Sciatic nerve (tissue), 2 donors: ENCODE measurements at places on chromosomes 2 and 18.

- DNase-seq, result no peak
These were observed 173.8 kb upstream of the TMEM200C start for GRCh38 chr18:6069103-6069502.

DNA sequence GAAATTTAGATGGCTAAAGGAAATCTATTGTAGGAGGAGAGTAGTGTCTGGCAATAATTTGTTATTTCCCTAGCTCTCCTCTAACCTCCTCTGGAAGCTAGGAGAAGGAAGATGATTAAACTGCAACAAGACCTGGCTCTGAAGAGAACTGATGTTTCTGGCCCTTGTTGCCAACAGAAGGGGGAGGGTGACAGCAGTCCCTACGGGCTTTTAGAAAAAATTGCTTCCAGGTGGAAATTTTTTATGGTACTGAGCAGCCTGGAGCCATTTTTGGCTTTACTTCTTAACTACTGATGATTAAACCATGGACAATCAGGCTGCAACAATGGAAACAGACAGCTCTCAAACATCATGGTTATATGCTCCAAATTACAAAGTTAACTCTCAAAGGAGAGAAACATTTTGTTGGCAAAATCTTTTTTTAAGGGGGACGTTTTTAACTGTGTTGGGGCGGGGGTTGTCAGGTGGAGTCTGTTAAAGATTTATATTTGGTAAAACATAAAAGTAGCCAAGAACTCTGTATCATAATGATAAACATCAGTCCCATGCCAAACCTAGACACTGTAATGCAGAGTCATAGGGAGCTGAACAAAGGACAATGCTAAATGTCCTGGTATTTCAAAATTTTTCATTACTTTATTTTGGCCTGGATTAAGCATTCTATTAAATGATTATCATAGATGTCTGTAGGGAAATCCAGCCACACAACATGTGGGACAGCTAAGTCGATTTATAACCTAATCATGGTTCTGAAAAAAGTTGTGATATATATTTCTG lies 70.0 kb downstream of the EXOC6B start:
- no peak for DNase-seq

DNA sequence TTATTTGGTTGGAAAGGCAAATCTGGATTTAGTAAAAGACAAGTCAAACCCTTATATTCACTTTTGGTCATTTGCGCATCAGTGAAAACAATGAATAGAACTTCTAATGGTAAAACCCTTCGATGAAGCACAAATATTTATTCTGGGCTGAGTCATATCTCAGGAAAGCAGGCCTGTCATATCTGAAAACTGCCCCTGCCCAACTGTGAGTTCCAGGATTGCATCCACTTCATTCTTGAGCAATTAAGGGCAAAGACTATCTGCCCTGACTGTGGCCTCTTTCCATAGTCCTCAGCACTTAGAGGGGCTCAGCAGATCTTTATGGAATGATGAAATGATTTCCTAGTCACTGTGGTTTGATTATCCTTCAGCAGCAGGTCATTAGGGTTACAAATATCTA lies 795.2 kb upstream of the ID2 start:
- DNase-seq, result no peak

GRCh38 chr18:11864471-11864870 lies 13.3 kb downstream of the CHMP1B start:
- DNase-seq, result no peak

DNA sequence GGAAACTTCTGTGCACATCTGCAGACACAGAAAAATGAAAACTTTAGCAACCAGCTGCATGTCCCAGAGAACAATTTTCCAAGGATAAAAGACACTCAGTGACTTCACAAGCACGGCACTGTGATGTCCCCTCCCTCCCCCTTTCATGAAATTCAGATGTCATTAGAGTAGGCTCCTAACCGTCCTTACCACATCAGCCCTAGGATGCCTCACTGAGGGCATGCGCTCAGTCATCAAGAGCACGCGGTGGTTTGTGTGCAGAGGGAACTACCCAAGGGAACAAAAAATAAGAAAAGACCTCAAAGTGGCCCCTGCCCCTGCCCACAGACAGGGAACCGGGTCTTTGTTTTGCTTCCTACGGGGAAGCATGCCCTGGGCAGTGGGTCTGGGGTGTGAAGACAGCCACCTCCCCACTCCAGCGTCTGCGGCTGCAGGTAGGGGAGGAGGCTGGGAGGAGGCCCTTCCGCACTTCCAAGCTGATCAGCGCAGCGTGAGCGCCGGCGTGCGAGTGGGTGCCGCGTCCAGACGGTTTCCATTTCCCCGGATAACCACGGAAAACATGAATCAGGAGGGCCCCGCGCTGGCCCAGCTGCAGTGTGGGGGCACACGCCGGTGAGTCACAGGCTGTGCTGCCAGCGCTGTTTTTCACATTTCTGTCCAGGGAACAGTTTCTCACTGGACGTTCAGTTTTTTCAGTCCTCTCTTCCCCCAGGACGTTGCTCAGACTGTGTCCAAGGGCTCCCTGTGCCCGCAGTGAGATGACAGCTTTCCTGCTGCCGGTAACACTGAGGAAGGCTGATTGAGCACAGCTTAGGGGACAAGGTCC lies 70.6 kb downstream of the COPS8 start:
- peak; percentile 73 for DNase-seq

DNA sequence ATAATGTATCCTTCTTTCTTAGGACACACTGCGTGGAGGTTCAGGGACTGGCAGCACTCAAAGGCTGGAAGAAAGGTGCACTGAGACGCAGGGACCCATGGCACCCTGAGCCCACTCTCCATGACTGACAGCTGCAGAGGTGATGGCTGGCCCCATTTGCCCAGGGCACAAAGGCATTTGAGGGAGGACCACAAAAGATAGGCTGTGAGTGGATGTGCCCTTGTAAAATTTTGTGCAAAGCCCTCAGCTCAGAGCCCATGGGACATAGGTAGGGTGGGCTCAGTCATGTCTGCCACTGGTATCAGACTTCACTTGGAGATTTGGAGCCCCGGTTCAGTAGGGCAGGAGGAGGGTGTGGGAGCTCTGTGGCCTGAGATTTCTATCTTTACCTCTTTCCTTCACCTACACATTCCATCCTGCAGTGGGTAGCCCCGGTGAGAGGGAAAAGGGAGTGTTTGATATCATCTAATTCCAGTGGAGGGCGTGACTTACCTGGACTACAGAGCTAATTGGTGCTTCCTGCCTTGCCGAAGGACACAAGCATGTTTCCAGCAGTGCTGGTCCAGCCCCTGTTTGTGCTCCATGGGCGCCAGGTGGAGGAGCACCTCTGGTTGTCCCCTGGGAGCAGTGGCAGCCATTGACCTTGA lies 312.2 kb downstream of the EN1 start:
- no peak for DNase-seq

DNA sequence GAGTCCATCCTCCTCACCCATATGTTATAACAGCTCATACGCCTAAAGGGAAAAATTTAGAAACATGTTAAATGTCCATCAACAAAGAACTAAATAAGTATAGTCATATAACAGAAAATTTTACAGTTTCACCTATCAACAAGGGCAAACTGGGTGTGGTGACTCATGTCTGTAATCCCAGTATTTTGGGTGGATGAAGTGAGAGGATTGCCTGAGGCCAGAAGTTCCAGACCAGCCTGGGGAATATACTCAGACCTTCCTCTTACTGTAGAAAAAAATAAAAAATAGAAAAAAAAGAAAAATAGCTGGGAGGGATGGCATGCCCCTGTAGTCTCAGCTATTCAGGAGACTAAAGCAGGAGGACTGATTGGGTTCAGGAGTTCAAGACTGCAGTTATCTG lies 48.3 kb upstream of the GULP1 start:
- DNase-seq, result no peak

GRCh38 chr2:71043531-71044407 lies 24.7 kb upstream of the NAGK start:
- DNase-seq, result no peak

DNA sequence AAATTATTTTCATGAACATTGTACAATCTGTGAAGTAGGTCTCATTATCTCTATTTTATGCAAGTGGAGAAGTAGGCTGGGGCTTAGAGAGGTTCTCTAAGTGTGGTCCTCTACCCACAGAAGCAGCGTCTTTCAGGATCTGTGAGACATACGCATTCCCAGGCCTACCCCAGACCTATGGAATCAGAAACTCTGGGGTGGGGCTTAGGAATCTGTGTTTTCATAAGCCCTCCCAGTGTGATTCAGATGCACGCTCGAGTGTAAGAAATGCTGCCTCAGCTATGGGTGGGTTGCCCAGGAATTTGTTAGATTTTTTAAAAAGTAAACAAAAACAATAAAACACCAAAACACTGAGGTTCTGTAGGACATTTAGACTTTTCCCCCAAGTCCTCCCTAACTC lies 14.8 kb upstream of the ZAP70 start:
- DNase-seq, result no peak

- DNase-seq, result no peak
These were observed 50.6 kb downstream of the DPYSL5 start for GRCh38 chr2:26898480-26899078.

GRCh38 chr2:169767243-169767888 lies 31.3 kb upstream of the SSB start:
- peak; percentile 73 for DNase-seq

DNA sequence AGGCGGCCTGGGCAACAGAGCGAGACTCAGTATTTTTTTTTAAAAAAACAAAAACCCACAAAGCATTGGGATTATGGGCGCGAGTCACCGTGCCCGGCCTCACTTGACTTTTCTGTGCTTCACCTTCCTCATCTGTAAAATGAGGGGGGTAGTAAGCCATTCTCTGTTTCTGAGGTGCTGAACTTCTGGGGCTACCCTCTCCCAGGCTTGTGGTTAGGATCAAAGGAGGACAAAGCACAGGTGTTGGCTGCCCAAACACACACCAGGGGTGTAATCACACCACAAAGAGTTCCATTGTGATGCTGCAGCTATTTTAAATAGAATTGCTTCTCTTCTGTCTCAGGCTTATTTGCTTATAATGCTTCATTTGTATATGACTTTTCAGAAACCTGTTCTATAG lies 35.8 kb upstream of the INHBB start:
- DNase-seq, result no peak
